ENCODE measurements at places on chromosomes 12 and 14. TPM values are rescaled to one million over a fixed set of nuclear protein-coding genes. Genes with fewer than 3 reads are reported as not detected.

The RPS6KL1 gene
- 6.7 TPM for total RNA-seq

The RNASE7 gene
- total RNA-seq = not detected

The MPHOSPH9 gene
- 104 TPM for total RNA-seq

The RAB21 gene
- total RNA-seq = 97.0 TPM

The CBLN3 gene
- 15.7 TPM for total RNA-seq

The ADAM20 gene
- 1.2 TPM for total RNA-seq

The TM7SF3 gene
- 45.4 TPM for total RNA-seq

The C12orf56 gene
- not detected for total RNA-seq

The GYS2 gene
- not detected for total RNA-seq

The DCAF4 gene
- total RNA-seq = 16.6 TPM

The AVPR1A gene
- total RNA-seq = not detected

The TAS2R14 gene
- total RNA-seq = 1.9 TPM

The CFAP54 gene
- total RNA-seq = 0.24 TPM

The TSPAN19 gene
- total RNA-seq = not detected

The PIWIL1 gene
- not detected for total RNA-seq

The WNT5B gene
- 0.22 TPM for total RNA-seq

The NEK9 gene
- total RNA-seq = 77.5 TPM

The POTEM gene
- not detected for total RNA-seq

The IL31 gene
- 4.0 TPM for total RNA-seq

The TARBP2 gene
- total RNA-seq = 37.7 TPM

The OAS2 gene
- 80.2 TPM for total RNA-seq

The ESRRB gene
- 0.30 TPM for total RNA-seq

The SLC41A2 gene
- 22.3 TPM for total RNA-seq

The AEBP2 gene
- total RNA-seq = 59.4 TPM

The KRT81 gene
- not detected for total RNA-seq

The CD69 gene
- 158 TPM for total RNA-seq

The TBX5 gene
- not detected for total RNA-seq

The DBX2 gene
- total RNA-seq = not detected

The DAD1 gene
- total RNA-seq = 188 TPM

The ARG2 gene
- total RNA-seq = 8.5 TPM

The CELA1 gene
- not detected for total RNA-seq

The GPATCH2L gene
- 80.9 TPM for total RNA-seq

The FZD10 gene
- total RNA-seq = not detected

The TSHR gene
- not detected for total RNA-seq

The SLC6A13 gene
- 2.6 TPM for total RNA-seq

The PRPH gene
- total RNA-seq = 1.7 TPM

Measured in activated T-cell treated with anti-CD3 and anti-CD28 coated beads, Interleukin-2, amount 50 U/mL, for 72 hours (primary cell).